Activated CD4-positive, alpha-beta T cell treated with anti-CD3 and anti-CD28 coated beads, Interleukin-2, Interleukin-6, amounts not matched to agents 100 ng/mL and 50 ng/mL, durations not matched to agents 16 hours and 8 hours (primary cell): ENCODE measurements at places on chromosomes 5 and 9.

DNA sequence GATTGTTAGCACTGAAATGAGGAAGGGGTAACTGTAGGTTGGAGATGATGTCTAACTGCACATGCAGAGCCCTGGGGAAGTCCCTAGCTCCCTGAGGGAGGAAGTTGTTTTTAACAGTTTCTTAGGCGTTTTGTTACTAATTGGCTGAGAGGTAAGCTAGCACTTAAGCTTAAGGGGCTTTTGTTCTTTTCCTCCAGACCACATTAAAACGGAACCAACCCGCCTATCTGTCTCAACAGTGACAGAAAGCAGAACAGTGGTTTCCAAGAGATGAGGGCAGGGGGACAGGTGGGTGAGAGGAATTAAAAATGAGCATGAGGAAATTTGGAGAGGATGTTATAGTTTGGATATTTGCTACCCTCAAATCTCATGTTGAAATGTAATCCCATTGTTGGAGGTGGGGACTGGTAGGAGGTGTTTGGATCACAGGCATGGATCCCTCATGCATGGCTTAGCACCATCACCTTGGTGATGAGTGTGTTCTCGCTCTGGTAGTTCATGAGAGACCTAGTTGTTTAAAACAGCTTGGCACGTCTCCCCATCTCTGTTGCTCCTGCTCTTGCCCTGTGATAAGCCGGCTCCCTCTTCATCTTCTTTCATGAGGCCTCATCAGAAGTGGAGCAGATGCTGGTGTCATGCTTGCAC lies 38.9 kb downstream of the LYRM7 start:
- peak; percentile 80 for DNase-seq

- no peak for DNase-seq
Measured at GRCh38 chr5:110268283-110268682, 458.2 kb downstream of the TMEM232 start.

GRCh38 chr5:173729079-173729765 lies 112.8 kb upstream of the BOD1 start:
- no peak for DNase-seq

- no peak for DNase-seq
Measured at GRCh38 chr9:105309531-105309931, 65.1 kb downstream of the SLC44A1 start.

GRCh38 chr9:21988056-21988990 lies 5.9 kb downstream of the CDKN2A start:
- DNase-seq = no peak

- DNase-seq = no peak
Measured at GRCh38 chr9:36911601-36912412, 122.3 kb downstream of the PAX5 start.

- DNase-seq = no peak
Measured at GRCh38 chr9:124882231-124882630, 20.3 kb downstream of the ARPC5L start.

DNA sequence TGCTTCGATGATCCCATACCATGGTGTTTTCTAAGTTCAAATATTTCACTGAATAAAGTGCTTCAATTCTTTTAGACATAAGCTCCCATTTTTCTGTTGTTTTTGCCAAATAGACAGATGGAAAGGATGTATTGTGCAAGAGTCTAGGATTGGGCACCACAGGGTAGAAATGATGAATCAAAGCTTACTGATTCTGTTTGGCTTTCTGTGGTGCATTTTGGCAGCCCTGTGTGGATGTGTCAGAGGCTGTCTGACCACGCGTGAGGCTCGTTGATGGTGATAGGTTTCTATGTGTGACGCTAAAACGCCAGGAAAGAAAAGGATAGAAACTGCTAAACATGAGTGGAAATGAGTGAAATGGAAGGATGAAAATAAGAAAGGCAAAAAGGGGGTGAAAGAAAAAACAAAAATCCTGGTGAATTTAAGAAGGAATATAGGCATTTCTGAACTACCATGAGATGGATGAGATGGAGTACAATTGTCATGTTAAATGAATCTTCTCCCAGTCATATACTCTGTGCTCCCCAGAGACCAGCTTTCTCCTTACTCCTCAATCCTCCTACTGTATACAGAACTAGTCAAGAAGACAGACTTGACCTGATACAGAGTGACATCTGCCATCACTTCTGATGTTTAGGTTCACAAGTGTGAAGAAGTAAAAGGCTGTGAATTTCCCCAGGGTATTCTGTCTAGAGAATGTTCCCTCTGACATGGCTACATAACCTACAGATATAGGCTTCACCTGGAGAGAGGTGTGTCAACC lies 54.4 kb downstream of the ANKH start:
- DNase-seq = peak; percentile 79
